ENCODE measurements at places on chromosomes 3 and 15.

GRCh38 chr3:125256675-125257074 lies 44.1 kb upstream of the SLC12A8 start:
- DNase-seq = no peak

DNA sequence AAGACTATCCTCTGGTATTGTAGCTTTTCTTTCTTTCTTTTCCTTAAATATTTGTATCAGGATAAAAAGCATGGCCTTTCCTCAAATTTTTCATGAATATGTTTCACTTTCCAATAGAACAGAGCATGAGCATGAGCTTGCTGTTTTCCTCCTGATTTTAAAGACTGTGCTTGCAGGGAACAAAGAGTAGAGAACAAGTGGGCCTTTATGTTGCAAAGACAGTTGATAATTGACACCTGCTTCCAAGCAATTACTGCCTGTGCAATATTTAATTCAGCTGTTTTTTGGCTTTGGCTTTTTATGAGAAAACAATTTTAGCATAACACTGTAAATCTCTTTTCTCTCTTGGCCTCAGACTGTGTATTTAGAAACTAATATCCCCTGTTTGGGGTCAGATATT lies 263.6 kb upstream of the AZI2 start:
- no peak for DNase-seq

DNA sequence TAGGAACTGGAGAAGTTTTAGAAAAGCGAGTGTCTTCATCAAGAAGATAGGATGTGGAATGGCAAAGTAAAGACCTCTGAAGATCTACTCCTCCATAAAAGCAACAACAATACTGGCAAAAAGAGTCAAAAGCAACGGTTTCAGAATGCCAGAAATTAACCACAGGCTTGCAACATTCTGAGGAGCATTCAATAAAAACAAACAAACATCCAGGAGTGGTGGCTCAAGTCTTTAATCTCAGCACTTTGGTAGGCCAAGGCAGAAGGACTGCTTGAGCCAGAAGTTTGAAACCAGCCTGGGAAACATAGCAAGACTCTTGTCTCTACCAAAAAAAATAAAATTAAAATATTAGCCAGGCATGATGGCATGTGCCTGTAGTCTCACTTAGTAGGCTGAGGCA lies 143.2 kb upstream of the HACD2 start:
- DNase-seq = no peak

DNA sequence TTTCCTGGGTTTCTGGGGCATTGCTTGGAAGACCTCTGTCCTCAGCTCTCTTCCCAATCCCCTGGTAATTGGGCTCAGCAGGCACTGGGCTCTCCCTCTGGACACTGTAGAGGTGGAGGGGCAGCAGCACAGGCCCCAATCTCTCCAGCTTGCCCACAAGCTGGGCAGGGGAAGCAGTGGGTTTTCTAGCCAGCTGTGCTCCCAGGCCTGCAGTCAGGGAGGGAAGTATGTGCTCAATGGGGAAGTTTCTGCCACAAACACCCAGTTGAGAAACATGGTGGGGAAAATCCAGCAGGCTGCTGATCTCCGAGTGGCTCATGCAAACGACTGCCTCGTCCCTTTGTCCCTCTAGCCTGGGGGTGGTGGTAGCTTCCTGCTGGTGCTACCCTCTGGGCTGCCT lies 12.8 kb upstream of the RFT1 start:
- no peak for DNase-seq

DNA sequence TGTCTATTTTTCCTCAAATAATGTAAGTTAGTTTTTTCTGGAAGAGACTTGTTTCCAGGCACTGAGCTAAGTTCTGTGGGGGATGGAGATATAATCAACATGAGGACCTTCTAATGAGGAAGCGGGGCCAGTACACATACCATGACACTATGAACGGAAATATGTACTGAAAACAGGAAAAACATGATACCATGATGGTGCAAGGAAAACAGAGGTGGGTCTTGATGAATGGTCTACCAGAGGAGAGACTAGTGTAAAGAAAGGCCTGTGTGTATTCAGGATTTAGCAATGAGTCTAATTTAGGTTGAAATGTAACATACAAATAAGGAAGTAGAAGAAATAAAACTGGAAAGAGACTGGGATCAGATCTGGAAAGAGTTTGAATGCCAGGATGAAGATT lies 38.9 kb upstream of the TPRG1 start:
- DNase-seq = no peak

DNA sequence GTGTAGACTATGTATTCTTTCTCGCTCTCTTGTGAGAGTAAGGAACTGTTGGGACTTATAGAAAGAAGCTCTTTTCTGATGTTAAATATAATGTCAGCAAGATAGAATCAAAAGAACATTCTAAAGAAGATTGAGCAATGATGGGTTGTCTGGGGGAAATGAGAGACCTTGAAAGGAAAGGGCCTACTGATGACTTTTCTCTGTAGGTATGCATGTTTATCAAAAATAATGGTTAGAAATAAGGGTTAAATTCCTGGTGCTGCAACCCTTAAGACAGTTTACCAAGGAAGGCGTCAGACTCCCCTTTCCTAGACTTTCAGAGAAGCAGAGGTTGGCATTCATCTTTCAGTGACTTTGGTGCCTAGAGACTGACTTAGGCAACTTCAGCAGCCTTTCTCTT lies 69.8 kb downstream of the GHSR start:
- no peak for DNase-seq

DNA sequence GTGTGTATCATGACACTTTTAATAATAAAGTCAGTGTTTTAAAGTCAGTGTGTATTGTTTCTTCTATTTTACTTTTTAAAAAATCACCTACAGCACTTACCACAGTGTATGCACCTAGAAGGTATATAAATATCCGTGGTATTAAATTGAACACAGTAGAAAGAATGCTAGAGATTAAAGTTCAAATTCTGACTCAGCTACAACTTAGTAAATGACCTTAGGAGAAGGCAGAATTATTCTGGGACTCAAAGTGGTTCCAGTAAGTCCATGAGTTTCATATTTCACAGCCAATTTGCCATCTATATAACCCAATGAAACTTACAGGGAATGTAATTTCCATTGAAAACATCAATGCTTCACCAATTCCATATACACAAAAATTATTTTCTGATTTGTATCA lies 52.7 kb upstream of the MAP4 start:
- DNase-seq = no peak

GRCh38 chr3:31613177-31613576 lies 80.5 kb downstream of the STT3B start:
- DNase-seq = no peak

DNA sequence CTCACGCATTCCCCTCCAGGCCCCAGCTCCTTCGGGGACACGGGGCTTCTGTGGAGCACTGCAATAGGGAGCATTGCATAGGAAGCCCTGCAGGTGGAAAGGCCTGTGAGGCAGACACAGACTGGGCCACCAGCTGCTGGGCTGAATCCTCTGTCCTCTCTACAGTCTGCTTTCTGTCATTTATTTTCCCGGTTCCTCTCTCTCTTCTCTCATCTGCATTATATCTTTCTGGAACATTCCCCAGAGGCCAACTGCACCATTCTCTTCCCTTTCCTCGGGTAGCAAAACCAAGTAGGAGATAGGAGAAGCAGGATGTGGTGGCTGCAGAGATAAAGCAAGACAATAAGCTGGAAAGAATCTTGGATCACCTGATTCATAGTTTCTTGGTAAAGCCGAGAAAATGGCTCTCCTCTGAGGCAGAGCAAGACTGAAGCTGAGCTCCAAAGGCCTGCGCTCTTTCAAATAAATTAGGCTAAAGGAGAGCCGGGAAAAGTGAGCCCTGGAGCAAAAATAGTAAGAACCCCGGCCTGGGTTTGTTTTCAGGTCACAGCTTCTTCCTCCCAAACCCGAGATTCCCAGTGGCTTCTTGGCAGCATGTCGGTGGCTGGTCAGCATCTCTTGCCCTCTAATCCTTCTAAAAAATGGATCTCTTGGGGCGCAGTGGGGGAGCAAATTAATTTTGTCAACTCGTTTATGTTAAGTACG lies 5.3 kb downstream of the TM4SF4 start:
- DNase-seq = no peak

GRCh38 chr15:68997050-68997449 lies 17.4 kb upstream of the NOX5 start:
- DNase-seq = no peak

- DNase-seq = no peak
Measured at GRCh38 chr15:40456299-40456712, 14.5 kb upstream of the CHST14 start.

- DNase-seq = no peak
Measured at GRCh38 chr3:10364806-10365205, 43.9 kb upstream of the SEC13 start.

DNA sequence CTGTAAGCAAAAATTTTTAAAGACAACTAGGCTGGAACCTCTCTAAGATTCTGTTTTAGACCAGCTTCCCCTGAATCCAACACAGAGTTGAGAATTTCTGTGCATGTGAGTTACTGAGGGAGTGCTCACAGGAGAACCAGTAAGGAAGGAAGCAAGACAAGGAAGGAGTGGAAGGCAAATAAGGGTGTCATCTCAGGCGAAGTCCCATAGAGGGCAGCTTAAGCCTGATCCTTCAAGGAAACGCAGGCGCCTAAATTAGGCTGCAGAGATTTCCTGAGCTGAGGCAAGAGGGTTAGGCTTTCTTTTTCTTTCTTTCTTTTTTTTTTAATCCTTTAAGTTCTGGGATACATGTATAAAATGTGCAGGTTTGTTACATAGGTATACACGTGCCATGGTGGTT lies 36.2 kb upstream of the COL6A6 start:
- DNase-seq = no peak

Measured in stimulated activated CD8-positive, alpha-beta memory T cell treated with anti-CD3 and anti-CD28 coated beads, Interleukin-4, amount 100 ng/mL, for 4 hours (primary cell).